IMR-90 (cell line): ENCODE measurements at places on chromosomes 2 and 18. TPM values are rescaled to one million over a fixed set of nuclear protein-coding genes. Genes with fewer than 3 reads are reported as not detected.

EMILIN1 gene
- 26.5 and 27.8 TPM in 2 replicates for total RNA-seq

BOK gene
- 13.3 and 15.8 TPM in 2 replicates for total RNA-seq

TMEM178A gene
- total RNA-seq, result 0.18 and 0.28 TPM in 2 replicates

CYP1B1 gene
- total RNA-seq, result 1.1 and 1.9 TPM in 2 replicates

CTNNA2 gene
- not detected in 2 replicates for total RNA-seq

DSG1 gene
- not detected in 2 replicates for total RNA-seq

TXNDC9 gene
- total RNA-seq, result 55.4 and 71.7 TPM in 2 replicates

ANKRD30BL gene
- total RNA-seq, result not detected in 2 replicates

UGT1A7 gene
- total RNA-seq, result not detected in 2 replicates

MOGAT1 gene
- total RNA-seq, result not detected in 2 replicates

RPL37A gene
- total RNA-seq, result 341 and 804 TPM in 2 replicates

TUBA4B gene
- not detected in 2 replicates for total RNA-seq

ABCG5 gene
- not detected in 2 replicates for total RNA-seq

AFF3 gene
- total RNA-seq, result 13.9 and 14.3 TPM in 2 replicates

FHOD3 gene
- total RNA-seq, result 16.0 and 16.7 TPM in 2 replicates

SETBP1 gene
- 0.28 and 0.36 TPM in 2 replicates for total RNA-seq

ZC3H8 gene
- total RNA-seq, result 0.18 and 1.7 TPM in 2 replicates

GBX2 gene
- total RNA-seq, result not detected in 2 replicates

UCN gene
- total RNA-seq, result not detected in 2 replicates

ZEB2 gene
- total RNA-seq, result 50.9 and 52.5 TPM in 2 replicates

UGT1A4 gene
- not detected in 2 replicates for total RNA-seq

ABCG8 gene
- not detected in 2 replicates for total RNA-seq

DUSP11 gene
- 25.6 and 28.6 TPM in 2 replicates for total RNA-seq

FTCDNL1 gene
- 0.18 and 0.28 TPM in 2 replicates for total RNA-seq

SERPINB11 gene
- 0.18 TPM in 1 of 2 replicates, not detected in the other for total RNA-seq

PFN4 gene
- total RNA-seq, result 0.28 and 0.36 TPM in 2 replicates

HAAO gene
- 0.18 TPM in 1 of 2 replicates, not detected in the other for total RNA-seq

C2orf81 gene
- total RNA-seq, result under 0.01 and 0.18 TPM in 2 replicates

RNF144A gene
- total RNA-seq, result 0.18 and 0.28 TPM in 2 replicates

KLHL29 gene
- 2.0 and 2.5 TPM in 2 replicates for total RNA-seq

MAPK4 gene
- total RNA-seq, result not detected in 2 replicates

PXDN gene
- 148 and 153 TPM in 2 replicates for total RNA-seq

IL1RN gene
- not detected in 2 replicates for total RNA-seq

RESP18 gene
- total RNA-seq, result not detected in 2 replicates

MERTK gene
- total RNA-seq, result 0.28 and 0.36 TPM in 2 replicates
